ENCODE measurements at places on chromosomes 7 and 10. TPM values are rescaled to one million over a fixed set of nuclear protein-coding genes. Genes with fewer than 3 reads are reported as not detected.

Gene IFIT1B
- total RNA-seq, result not detected

Gene PURB
- 13.8 TPM for total RNA-seq

Gene VAX1
- total RNA-seq, result 0.41 TPM

Gene RBAK
- total RNA-seq, result 9.8 TPM

Gene CPVL
- 12.3 TPM for total RNA-seq

Gene HABP2
- total RNA-seq, result 0.08 TPM

Gene PLEKHA1
- 6.9 TPM for total RNA-seq

Gene CLEC5A
- not detected for total RNA-seq

Gene CNPY1
- total RNA-seq, result not detected

Gene INMT
- 0.11 TPM for total RNA-seq

Gene FZD1
- 14.3 TPM for total RNA-seq

Gene CYP3A5
- 0.11 TPM for total RNA-seq

Gene ACTA2
- 6.1 TPM for total RNA-seq

Gene GSTO1
- total RNA-seq, result 139 TPM

Gene TEX47
- not detected for total RNA-seq

Gene FAM131B
- total RNA-seq, result 2.4 TPM

Gene OPN1SW
- not detected for total RNA-seq

Gene CNTNAP2
- 0.69 TPM for total RNA-seq

Gene GFRA1
- total RNA-seq, result 0.34 TPM

Gene VSTM4
- total RNA-seq, result not detected

Gene SPAM1
- total RNA-seq, result not detected

Gene ZNF804B
- total RNA-seq, result not detected

Gene PDZD7
- 7.0 TPM for total RNA-seq

Gene ADIRF
- 0.64 TPM for total RNA-seq

Gene STAG3
- total RNA-seq, result 1.2 TPM

Gene KAT6B
- 17.0 TPM for total RNA-seq

Gene TRIM50
- not detected for total RNA-seq

Gene OR13A1
- total RNA-seq, result not detected

Gene PLCE1
- 4.4 TPM for total RNA-seq

Gene SLC16A9
- total RNA-seq, result 0.87 TPM

Gene FAM107B
- 9.2 TPM for total RNA-seq

Gene BHLHA15
- 0.64 TPM for total RNA-seq

Gene GPR37
- total RNA-seq, result 3.3 TPM

Gene MINDY3
- 9.9 TPM for total RNA-seq

Gene HKDC1
- total RNA-seq, result 5.4 TPM

Gene NEUROG3
- not detected for total RNA-seq

Gene TSPAN33
- 3.7 TPM for total RNA-seq

Gene FIS1
- 296 TPM for total RNA-seq

Gene NRBF2
- total RNA-seq, result 6.8 TPM

Gene ACTR1A
- 70.9 TPM for total RNA-seq

Gene CABCOCO1
- not detected for total RNA-seq

Gene INSIG1
- total RNA-seq, result 48.5 TPM

Gene DGKI
- total RNA-seq, result under 0.01 TPM

Gene OR6B1
- not detected for total RNA-seq

Gene LMOD2
- not detected for total RNA-seq

Gene PNLIPRP2
- total RNA-seq, result not detected

Gene TDRD1
- total RNA-seq, result not detected

Gene DNAAF5
- 45.6 TPM for total RNA-seq

Gene CPA2
- not detected for total RNA-seq

Gene PLPP4
- total RNA-seq, result 3.2 TPM

Gene CACNA2D1
- 8.3 TPM for total RNA-seq

Gene NRAP
- total RNA-seq, result not detected

Gene TRIM73
- 1.7 TPM for total RNA-seq

Gene ADRB1
- 1.1 TPM for total RNA-seq

Gene PPP1R17
- total RNA-seq, result not detected

Gene UBE2D1
- 6.0 TPM for total RNA-seq

Gene OR2A5
- not detected for total RNA-seq

Gene TMEM225B
- total RNA-seq, result 0.48 TPM

Data from A375 (cell line).